ENCODE measurements at places on chromosomes 16 and 17. TPM values are rescaled to one million over a fixed set of nuclear protein-coding genes. Genes with fewer than 3 reads are reported as not detected.

DNA sequence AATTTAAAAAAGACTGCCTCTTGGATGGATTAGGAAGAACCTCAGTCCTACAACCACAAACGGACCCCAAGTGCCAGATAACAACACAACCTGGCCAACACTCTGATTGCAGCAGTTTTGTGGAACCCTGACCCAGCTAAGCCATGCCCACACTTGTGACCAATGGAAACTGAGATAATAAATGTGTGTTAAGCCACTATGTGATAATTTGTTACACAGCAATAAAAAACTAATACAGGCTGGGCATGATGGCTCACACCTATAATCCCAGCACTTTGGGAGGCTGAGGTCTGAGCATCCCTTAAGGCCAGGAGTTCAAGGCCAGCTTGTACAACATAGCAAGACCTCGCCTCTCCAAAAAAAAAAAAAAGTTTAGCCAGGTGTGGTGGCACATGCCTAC, 127.5 kb downstream of the BRIP1 start:
- no peak overlapping the region for H3K4me3 ChIP-seq
- H3K27ac ChIP-seq, result no peak overlapping the region
- no peaks in the 10 kb centered on the region for H3K4me1 ChIP-seq
- H3K27me3 ChIP-seq, result no peaks in the 10 kb centered on the region
- no peak for DNase-seq

- no peaks in the 10 kb centered on the region for H3K4me1 ChIP-seq
- H3K4me3 ChIP-seq, result no peak overlapping the region
- no peaks in the 10 kb centered on the region for H3K36me3 ChIP-seq
- no peak overlapping the region for H3K27ac ChIP-seq
Measured at GRCh38 chr16:5905935-5906334, 808.3 kb upstream of the EEF2KMT start.

The IKZF3 gene
- polyA plus RNA-seq, result 0.23 TPM

GRCh38 chr16:57945740-57946138, 25.2 kb downstream of the CNGB1 start:
- H3K36me3 ChIP-seq, result no peaks in the 10 kb centered on the region
- H3K4me3 ChIP-seq, result no peak overlapping the region
- no peak overlapping the region for H3K27ac ChIP-seq
- H3K4me1 ChIP-seq, result no peaks in the 10 kb centered on the region

DNA sequence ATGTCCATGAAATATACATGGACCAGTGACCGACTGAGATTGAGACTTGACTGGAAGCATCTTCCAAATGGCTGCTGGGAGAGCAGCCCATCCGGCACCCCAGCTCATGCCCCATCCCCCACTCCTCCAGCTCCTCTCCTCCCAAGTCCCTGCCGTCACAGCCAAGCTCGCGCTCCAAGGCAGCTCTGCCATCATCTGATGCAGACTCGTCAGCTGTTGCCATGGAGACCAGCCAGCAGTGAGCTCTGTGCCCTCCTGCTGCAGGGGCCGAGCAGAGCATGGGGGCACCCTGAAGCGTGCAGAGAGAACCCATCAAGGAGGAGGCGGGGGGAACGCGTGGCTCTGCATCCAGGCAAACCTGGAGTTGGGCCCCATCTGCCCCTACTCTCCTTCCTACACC, 74.5 kb upstream of the TNRC6C start:
- H3K4me3 ChIP-seq, result no peak overlapping the region
- H3K4me1 ChIP-seq, result peaks cover 5% of the 10 kb centered on the region
- no peak for DNase-seq
- no peaks in the 10 kb centered on the region for H3K27me3 ChIP-seq

DNA sequence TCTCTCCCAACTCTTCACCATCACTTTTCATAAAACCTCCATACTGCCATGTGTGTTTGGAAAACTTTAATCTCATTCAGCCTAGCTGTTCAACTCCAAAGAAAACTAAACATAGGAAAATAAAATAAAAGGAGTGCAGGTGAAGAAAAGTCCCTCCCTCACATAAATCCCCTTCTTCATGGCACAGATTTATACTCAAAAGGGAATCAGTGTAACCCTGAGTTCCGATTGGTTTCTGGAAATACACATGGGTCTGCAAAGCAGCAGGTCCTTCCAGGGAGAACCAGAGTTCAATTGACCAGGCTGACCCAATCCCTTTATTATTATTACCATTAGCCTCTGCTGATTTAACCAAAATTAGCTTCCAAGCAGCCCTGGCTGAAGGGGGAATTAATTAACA, 8.9 kb upstream of the HOXB2 start:
- H3K27ac ChIP-seq, result peak overlapping the region; percentile 99
- H3K4me1 ChIP-seq, result peaks cover 83% of the 10 kb centered on the region
- no peak for DNase-seq
- H3K4me3 ChIP-seq, result peak overlapping the region; percentile 41
- H3K36me3 ChIP-seq, result peaks cover 10% of the 10 kb centered on the region

The C17orf67 gene
- polyA plus RNA-seq, result 0.99 TPM

DNA sequence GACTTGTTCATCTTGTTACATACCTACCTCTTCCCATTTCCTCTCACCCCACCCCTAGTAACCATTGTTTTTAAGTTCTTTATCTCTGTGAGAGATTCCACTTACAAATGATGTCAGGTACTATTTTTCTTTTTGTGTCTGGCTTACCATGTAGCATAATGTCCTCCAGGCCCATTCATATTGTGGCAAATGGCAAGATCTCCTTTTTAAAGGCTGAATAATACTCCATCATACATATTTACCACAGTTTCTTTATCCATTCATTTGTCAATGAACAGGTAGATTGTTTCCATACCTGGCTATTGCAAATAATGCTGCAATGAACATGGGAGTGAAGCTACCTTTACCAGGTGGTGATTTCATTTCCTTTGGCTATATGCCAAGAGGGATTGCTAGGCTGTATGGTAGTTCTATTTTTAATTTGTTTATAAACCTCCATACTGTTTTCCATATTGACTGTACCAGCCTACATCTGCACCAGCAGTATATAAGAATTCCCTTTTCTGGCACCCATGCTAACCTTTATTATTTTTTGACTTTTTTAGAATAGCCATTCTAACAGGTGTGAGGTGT, 53.9 kb downstream of the NSRP1 start:
- H3K4me1 ChIP-seq, result no peaks in the 10 kb centered on the region
- H3K27me3 ChIP-seq, result no peaks in the 10 kb centered on the region
- H3K36me3 ChIP-seq, result peaks cover 4% of the 10 kb centered on the region
- no peak for DNase-seq

GRCh38 chr17:17109907-17110306, 67.7 kb downstream of the MPRIP start:
- H3K4me3 ChIP-seq, result no peak overlapping the region
- no peak for DNase-seq
- H3K4me1 ChIP-seq, result peaks cover 61% of the 10 kb centered on the region
- no peaks in the 10 kb centered on the region for H3K36me3 ChIP-seq

- DNase-seq, result no peak
- H3K27me3 ChIP-seq, result no peaks in the 10 kb centered on the region
- H3K36me3 ChIP-seq, result no peaks in the 10 kb centered on the region
- H3K4me3 ChIP-seq, result no peak overlapping the region
- no peak overlapping the region for H3K27ac ChIP-seq
- H3K4me1 ChIP-seq, result no peaks in the 10 kb centered on the region
Measured at GRCh38 chr17:19021622-19022083, 17.1 kb upstream of the FAM83G start.

GRCh38 chr17:44033861-44034408, 19.2 kb upstream of the TMEM101 start:
- H3K27me3 ChIP-seq, result no peaks in the 10 kb centered on the region
- H3K27ac ChIP-seq, result no peak overlapping the region
- no peak for DNase-seq
- H3K36me3 ChIP-seq, result no peaks in the 10 kb centered on the region
- H3K4me3 ChIP-seq, result no peak overlapping the region
- H3K4me1 ChIP-seq, result peaks cover 8% of the 10 kb centered on the region

The RPL26 gene
- polyA plus RNA-seq, result 4,477 TPM

The KRTAP9-6 gene
- not detected for polyA plus RNA-seq

DNA sequence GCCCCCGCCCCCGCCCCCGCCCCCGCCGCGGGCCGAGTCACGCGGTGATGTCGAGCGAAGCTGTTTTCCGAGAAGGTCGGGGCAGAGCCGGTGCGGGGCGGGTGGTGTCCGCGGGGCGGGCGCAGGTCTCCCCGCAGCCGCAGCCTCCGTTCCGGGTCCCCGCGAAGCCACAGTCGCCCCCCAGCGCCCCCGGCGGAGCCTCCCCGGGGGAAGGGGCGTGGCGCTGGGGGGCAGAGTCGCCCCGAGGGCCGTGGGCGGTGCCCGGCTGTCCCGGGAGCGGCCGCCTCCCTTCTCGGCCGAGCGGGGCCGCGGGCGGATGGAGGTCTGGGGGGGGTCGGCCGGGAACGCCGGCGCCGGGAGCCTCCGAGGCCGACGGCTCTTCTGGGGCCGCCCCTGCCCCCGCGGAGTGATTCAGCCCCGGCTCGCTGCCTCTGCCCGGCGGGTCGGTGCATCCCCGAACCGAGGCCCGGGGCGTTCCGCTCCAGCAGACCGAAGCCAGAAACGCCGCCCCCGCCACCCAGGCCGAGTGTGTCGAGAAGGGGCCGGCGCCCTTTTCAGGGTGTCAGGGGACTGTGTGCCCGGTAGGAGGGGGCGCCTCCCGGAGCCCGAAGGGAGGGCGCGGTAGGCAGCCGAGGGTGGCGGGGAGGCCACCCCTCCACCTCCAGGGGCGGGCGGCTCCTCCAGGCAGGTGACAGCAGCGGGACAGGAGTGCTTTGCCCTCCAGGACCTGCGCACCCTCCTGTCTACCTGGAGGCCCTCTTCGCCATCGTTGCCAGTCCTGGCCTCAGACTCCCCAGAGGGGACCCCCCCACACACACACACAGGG, 1.7 kb downstream of the METRNL start:
- H3K27ac ChIP-seq, result peak overlapping the region; percentile 86
- peak overlapping the region; percentile 73 for H3K4me3 ChIP-seq
- no peaks in the 10 kb centered on the region for H3K36me3 ChIP-seq
- no peak for DNase-seq
- no peaks in the 10 kb centered on the region for H3K27me3 ChIP-seq

The TBCD gene
- polyA plus RNA-seq, result 19.2 TPM

The ATP2A3 gene
- 19.2 TPM for polyA plus RNA-seq

Measured in sigmoid colon (tissue), 7 donors.